MCF 10A (cell line): ENCODE measurements at places on chromosomes 4 and X. TPM values are rescaled to one million over a fixed set of nuclear protein-coding genes. Genes with fewer than 3 reads are reported as not detected.

The GPAT3 gene
- 0.30 and 0.56 TPM in 2 replicates for total RNA-seq

The ZCCHC18 gene
- total RNA-seq, result not detected in 2 replicates

DNA sequence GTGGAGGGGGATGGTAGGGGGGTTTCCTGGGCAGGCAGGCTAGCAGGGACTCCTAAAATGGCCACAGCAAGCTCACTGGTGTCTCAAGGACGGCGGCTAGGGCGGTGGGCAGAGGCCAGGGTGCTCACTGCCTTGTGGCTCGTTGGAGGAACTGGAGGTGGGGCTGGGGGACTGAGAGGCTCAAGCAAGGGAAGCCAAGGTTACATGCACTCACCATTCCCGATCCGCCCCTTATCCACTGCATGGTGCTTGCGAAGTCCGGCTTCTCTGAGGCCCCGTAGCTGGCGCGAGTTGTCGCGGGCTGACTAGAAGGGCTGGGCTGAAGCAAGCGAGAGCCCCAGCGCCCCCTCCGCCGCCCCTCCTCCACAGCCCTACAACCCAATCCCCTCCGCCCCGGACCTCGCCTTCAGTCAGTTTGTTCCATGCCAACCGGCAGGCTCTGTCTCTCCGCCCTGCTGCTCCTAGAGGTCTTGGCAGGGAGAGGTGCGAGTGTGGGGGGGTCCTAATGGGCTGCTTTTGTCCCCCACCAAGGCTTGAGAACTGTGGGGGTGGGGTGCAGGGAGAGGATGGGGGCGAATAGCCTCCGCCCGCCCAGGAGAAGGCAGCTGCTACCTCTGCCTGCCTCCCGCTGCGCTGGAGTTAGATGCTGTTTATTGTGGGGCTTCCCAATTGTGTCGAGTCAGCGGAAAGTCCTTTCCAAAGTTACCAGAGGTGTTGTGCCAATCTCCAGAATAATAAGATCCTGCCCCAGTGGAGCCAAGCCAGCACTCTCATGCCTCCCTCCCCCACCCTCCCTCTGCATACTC, at the start of gene ARHGEF9:
Gene ARHGEF9 (minus strand): TSS at position 313 of the 806 bp plus-strand sequence. CDS start 69 bp downstream, at position 244.
- DNase-seq, result no peak
- H3K4me1 ChIP-seq, result no peaks in the 10 kb centered on the region
- H3K27me3 ChIP-seq, result no peaks in the 10 kb centered on the region
- no peak within 1 kb of the TSS for H3K27ac ChIP-seq
- H3K36me3 ChIP-seq, result no peaks in the 10 kb centered on the region

GRCh38 chr4:31905363-31905762, 1185.2 kb downstream of the PCDH7 start:
- H3K4me1 ChIP-seq, result no peaks in the 10 kb centered on the region
- no peak overlapping the region for H3K4me3 ChIP-seq
- H3K27ac ChIP-seq, result no peak overlapping the region
- no peaks in the 10 kb centered on the region for H3K27me3 ChIP-seq

DNA sequence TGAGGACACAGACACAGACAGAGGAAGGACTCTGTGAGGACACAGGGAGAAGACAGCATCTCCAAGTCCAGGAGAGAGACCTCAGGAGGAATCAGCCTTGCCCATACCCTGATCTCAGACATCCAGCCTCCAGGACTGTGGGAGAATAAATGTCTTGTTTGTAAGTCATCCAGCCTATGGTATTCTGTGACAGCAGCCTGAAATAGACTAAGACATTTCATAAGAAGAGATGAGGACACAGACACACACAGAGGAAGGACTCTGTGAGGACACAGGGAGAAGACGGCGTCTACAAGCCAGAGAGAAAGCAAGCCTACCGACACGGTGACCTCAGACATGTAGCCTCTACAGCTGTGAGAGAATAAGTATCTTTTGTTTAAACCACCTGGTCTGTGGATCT, 112.1 kb downstream of the DHRSX start:
- no peak for DNase-seq
- peak overlapping the region; percentile 59 for H3K27ac ChIP-seq
- H3K4me1 ChIP-seq, result peaks cover 6% of the 10 kb centered on the region
- H3K27me3 ChIP-seq, result no peaks in the 10 kb centered on the region
- no peak overlapping the region for H3K4me3 ChIP-seq

DNA sequence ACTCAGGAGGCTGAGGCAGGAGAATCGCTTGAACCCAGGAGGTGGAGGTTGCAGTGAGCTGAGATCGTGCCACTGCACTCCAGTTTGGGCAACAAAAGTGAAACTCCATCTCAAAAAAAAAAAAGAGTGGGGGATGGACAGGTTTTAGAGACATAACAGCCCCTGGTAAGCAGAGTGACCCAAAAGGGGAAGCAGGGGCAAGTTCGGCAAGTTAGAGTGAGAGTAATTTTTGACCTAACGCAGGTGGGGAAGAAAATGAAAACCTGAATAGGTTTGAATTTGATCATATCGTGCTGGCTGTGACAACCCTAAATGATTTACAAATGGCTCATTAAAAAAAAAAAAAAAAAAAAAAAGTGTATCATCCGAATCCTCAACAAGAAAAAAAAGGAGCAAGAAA, 25.7 kb upstream of the TMEM131L start:
- H3K4me3 ChIP-seq, result no peak overlapping the region
- H3K36me3 ChIP-seq, result peaks cover 6% of the 10 kb centered on the region
- no peak overlapping the region for H3K27ac ChIP-seq
- H3K27me3 ChIP-seq, result no peaks in the 10 kb centered on the region
